GM12891 (cell line): ENCODE measurements at places on chromosomes 6 and 20.

DNA sequence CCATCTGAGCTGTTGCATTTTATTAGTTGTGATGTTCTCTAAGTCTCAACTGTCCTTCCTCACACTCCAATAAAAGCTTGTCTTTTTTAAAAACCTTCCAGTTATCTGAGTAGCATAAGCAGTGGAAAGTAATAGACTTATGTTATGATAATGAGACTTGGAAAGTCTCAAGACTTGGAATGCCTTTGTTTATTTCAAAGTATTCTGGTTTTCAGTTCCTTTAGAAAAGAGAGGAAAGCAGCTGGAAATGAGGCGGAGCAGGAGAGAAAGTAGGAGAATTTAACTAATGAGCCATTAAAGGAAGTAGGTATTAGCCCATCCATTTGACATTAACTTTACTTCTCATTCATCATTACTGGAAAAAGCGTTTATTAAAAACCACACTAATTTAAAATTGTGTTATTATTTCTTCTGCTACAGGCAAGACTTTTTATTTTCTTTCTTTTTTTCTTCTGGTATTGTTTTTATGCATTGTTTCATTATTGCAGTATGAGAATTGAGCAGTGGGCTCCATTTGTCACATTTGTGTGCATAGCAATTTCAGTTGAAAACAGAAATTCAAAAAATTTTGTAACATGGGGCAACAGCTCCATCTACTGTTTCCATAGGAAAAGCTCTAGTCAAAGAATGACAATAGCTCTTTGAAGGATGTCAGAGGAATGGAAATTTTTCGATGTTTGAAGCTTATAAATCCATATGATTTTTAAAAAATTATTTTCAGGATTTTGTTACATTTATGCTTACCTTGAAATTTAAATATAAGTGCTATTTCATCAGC lies 194.8 kb downstream of the COL9A1 start:
- DNase-seq, result peak; percentile 7

DNA sequence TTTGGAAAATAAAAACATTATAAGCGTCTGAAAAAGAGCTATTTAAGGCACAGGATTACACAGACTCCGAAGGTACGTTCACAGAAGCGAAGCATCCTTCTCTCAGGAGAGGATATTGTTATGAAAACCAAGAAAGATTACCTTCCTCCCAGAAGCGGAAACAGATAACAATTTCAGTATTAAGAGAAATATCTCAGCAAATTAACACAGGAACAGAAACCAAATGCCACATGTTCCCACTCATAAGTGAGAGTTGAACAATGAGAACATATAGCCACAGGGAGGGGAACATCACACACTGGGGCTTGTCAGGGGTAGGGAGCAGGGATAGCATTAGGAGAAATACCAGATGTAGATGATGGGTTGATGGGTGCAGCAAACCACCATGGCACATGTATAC lies 109.7 kb downstream of the CDK19 start:
- no peak for DNase-seq

DNA sequence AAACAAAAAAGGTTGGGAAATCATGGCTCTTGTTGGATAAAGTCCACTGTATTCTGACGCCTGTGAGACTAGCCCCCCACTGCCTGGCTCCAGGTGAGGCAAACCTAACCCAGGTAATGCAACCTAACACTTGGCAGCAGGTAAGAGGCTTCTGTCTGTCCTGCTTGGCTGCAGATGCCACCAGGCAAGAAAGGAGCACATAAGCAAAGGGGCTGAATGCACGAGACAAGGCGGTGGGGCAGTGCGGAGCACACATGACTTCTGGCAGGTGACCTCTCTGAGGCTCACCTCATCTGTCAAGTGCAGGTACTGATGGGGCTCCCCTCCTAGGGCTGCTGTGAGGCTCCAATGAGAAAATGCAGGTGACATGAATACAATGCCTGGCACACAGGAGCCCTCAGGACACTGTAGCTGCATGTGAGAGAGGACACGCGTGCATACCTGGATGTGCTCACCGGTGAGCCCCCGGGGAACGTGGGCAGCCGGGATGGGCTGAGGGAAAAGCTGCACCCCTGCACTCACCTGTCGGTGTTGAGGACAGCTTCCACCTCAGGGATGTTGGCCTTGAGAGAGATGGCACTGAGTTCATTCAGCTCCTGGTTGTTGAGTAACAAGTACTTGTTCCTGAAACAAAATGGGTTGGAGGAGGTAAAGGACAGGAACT lies 54.1 kb downstream of the MYH7B start:
- no peak for DNase-seq

DNA sequence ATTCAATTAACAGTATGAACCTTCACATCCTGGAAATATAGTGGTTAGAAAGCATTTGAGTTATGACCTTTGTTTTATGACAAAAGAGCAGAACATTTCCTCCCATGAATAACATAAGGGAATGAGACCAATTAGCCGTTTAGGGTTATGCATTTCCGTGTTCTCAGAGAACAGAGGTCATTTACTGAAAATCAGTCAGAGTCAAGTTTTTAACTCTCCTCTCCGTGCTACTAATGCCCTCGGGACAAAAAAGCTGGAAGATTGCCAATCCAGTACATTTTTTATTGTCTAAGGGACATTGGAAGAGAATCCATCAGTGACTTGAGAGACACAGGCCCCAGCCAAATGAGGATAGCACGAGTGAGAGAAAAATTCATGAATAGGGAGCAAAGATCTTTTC lies 632.7 kb downstream of the RFPL4B start:
- DNase-seq, result no peak

DNA sequence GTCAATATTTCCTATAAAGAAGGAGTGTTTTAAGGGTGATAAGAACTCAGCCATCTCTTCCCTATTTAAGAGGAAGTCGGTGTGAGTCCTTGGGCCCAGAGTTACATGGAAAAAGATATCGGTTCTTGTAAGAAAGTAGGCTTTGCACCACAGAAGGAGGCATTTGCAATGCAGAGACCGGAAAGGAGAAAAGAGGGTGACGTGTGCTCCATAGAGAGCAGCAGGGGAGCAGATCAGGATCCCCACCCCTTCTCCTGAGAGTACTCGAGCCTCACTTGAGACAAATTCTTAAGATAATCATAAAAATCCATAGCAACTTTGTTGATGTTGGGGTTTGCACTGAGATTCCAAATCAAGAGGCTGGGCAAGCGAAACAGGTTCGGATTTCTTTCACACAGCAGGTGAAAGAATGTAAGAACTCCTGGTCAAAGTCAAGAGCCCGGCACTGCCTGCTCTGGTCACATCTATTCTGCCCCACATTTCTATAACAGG lies 27.8 kb downstream of the FOXA2 start:
- DNase-seq, result no peak
